ENCODE measurements at places on chromosomes 3 and 15.
A peak's percentile ranks its signal among the peaks of the same experiment; 100 is the strongest.

DNA sequence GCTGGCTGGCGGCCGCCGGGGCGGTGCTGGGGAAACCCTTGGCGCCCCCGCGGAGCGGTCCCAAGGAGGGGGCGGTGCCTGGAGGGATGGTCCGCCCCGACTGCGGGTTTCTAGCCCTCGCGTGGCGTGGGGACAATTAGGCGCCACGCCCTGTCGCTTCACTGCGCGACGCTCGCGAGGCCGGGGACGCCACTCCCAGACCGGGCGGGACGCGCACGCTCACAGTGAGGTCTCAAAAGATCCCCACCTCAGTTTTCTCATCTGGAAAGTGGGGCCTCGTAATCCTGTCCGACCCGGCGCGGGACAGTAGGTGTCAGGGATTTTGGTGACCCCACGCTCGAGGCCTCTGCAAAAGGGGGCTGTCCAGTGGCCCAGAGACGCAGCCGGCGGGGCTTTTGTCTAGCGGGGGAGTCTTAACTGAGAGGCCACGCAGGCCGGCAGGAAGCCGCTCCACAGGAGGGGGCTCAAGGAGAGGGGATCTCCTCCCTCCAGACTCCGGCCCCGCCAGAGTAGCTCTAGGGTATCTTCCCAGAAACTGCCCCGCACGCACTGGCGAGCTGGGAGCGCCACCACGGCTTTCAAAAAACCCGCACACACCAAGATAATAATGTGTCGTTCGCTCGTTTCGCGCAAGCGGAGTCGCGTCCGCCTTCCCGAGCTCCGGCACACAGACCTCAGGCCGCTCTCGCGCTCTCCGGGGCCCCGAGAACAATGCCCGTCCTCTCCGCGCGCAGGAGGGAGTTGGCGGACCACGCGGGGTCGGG is 710 bp upstream of the CLK3 start:
- DNase-seq, result peak; percentile 81

GRCh38 chr3:61975936-61976335 is 397.4 kb downstream of the FEZF2 start:
- no peak for DNase-seq

DNA sequence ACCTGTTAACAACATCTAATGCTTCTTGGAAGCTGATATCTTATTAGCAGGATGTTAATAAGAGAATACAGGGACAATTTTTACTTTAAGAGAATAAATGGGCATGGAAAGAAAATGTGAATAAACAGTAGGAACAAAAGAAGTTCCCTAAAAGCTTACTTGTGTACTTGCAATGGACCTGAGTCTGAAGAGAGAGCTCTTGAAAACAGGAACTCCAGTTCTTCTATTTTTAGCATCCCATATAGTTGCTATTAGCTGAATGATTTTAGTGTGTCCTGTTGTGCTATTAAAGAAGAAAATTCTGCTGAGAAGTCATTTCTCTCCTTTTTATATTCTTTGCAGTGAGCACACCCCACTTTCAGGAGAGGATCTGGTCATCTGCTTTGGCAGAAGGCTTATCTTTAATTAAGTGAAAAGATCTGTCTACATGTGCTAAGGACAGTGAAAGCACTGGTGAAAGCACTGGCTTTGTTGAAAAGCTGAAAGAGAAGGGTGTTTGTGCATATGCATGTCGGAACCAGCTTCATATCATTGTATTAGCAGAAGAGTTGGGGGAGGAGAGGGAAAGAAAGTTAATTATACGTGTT is 1.4 kb upstream of the ST3GAL6 start:
- DNase-seq, result no peak

DNA sequence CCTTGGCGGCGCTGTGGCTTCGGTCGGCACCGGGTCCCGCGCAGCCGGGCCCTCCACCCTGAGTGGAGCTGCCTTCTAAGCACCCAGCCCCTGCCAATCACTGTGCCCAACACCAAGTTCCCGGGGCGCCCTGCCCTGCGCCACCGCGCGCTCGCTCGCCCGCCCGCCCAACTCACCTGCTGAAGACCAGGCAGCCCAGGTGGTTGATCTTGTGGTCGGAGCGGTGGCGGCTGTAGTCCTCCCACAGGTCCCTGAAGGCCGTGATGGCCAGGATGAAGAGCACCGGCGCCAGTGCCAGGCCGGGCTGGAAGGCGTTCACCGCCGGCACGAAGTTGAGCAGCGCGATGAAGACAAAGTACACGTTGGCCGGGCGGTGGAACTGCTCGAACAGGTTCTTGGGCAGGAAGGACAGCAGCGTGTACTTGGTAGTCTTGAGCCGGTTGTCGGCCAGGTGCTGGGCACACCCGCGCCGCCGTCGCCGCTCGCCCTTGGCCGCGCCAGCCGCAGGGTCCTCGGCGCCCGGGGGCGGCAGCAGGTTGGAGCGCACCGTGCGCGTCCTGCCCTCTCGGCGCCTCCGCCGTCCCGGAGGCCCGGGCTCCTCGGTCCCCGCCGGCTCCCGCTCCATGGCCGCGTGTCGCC is 536 bp downstream of the ATP10A start:
- DNase-seq, result peak; percentile 40

DNA sequence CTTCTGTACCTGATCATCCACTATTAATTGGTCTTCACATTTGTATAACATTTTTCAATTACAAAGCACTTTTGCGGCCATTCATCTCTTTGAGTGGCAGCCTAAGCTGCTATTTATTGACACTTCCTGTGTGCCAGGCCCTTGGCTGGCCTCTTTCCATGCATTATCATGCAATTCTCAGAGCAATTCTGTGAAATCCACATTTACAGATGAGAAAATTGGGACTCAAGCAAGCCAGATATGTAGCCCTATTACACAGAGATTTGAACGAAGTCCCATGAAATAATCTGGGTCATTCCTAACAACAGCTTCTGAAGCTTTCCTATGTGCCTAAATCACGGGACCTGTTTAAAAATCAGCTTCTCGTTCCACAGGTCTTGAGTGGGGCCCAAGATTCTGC is 17.4 kb downstream of the SLC6A1 start:
- DNase-seq, result no peak

DNA sequence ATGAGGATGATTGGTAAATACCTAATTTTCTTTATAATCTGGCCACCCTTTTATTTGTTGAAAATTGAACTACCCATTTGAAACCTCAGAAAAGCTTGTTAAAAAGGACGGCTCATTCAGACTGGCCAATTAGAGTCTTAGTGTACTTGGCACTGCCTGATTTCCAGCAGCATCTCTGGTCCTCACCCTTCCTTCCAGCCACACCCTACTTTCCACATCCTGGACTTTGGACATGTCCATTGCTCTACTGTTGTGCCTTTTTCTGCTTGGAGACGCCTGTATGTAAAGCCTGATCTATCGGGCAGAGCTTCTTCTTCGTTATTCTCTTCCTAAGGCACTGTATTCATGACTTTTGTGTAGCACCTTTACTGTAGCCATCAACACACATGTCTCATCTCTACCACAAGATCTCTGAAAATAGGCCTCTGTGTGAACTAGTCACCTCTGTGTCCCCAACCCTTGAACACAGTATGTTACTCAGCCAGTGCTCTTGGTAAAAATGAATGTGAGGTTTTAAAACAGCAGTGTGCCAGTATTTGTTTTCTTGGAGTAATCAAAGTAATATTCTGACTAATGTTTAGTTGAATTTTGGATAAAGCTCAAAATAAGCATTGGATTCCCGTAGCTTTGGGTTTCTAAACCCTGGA is 6.8 kb downstream of the RBM5 start:
- no peak for DNase-seq

DNA sequence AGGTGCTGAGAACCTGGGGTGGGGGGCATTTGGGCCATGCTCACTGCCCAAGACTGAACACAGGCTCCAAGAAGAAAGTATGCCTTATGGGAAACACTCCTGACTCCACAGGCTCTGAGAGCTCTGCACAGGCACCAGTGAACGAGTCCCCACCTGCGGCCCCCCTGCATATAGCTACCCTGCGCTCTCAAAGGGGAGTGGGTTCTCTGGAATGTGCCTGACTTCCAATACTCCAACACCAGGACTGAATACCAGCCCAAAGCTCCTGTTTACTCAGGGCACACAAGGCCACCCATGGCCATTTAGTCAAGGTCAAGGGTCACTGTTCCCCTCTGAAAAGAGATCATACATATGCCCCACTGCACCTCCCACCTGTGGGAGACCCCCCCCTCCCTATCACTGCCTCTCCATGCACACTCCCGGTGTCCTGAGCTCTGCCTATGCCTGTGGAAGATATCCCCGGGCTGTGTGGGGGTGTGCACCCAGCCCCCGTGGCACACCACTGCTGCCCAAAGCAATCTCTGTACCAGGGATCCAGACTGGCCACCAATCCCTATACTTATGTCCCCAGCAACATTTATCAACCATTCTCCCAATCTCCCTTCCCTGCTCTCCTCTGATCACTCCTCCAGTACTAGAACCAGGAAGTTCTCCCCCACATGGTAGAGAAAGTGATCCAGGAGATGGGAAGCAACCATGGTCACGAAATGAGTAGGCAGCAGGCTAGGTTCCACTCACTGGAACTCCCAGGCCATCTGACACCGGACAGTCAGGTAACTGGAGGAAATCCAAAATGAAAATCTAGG is 1.5 kb upstream of the PLXNB1 start:
- DNase-seq, result no peak

DNA sequence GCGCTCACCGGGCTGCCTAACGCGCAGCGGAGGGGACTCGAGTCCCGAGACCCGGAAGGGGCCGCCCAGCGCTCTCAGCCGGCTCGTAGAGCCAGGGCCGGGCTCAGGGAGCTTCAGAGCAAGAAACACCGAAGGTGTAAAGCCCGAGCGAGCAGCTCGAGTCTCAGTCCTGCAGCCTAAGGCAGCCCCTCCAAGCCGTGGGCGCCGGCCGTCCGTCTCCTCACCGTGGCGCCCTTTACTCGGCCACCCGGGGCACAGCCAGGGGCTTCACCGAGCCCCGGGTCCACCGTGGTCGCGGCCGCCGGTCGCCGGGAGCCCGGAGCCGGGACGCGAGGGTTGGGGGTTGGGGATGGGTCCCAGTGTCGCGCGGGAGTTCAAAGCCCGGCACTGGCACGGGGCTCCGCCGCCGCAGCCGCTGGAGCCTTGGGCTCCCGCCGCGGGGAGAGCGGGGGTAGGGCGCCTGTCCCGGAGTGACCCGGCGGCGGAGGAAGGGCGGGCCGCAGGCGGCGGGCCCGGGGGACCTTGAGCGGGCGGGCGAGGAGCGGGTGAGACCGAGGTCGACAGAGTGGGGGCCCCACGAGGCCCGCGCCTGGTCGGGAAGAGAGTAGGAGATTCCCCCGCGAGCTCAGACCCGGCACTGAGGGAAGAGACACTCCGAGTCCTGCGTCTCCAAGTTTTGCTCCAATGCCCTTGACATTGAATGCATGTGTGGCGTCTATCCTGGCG is 26.9 kb upstream of the THRB start:
- no peak for DNase-seq

- no peak for DNase-seq
Observed at GRCh38 chr3:94285872-94286271, 223.0 kb downstream of the NSUN3 start.

DNA sequence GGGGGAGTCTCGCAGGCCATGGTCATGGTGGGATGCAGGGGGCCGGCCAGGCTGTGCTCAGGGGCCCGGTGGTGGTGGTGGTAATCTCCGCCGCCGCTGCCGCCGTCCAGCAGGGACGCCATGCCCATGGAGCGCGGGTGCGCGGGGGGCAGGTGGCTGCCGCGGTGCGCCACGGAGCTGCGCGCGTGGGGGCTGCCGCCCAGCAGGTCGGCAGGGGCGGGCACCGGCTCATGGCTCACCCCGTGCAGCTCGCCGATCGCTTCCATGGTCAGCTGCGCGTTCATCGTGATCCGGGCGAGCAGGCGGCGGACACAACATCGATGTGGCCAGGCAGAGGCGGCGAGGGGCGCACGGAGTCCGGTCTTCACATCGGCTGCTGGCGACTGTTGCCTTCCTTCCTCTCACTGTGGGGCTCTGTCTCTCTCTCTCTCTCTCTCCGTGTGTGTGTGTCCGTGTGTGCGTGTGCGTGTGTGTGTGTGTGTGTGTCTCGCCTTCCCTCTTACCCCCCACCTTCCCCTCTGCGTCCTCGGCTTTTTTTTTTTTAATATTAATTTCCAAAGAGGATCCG is 451 bp downstream of the ONECUT1 start:
- no peak for DNase-seq
